COLO829 (cell line): ENCODE measurements at places on chromosomes 6 and 20.

- no peak for DNase-seq
Measured at GRCh38 chr20:1845163-1845523, 50.1 kb upstream of the SIRPA start.

- DNase-seq, result no peak
Measured at GRCh38 chr20:47612670-47613069, 111.0 kb downstream of the NCOA3 start.

- no peak for DNase-seq
Measured at GRCh38 chr6:38151580-38152500, 332.3 kb downstream of the ZFAND3 start.

GRCh38 chr20:17614812-17615644 lies 45.2 kb downstream of the DSTN start:
- no peak for DNase-seq

DNA sequence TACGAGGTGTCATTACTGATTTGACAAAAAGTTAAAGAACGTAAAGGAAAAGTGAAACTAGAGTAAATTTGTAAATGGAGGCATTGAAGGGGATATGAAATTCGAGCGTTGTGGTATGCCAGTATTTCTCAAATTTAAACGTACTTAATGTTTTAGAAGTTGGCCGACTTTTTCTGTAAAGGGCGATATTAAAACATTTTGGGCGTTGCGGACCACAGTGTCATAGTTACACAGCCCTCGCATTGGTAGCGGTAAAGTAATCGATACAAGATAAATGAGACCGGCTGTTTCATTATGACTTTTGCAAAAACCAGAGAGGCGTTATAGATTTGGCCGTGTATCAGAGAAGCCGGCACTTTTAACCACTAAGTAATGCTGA lies 39.6 kb downstream of the OR2B2 start:
- DNase-seq, result no peak

GRCh38 chr6:82066991-82067411 lies 180.5 kb downstream of the IBTK start:
- DNase-seq, result no peak

- DNase-seq, result no peak
Measured at GRCh38 chr6:89966228-89966544, 71.9 kb downstream of the GJA10 start.

GRCh38 chr20:37649017-37649416 lies 44.8 kb upstream of the CTNNBL1 start:
- no peak for DNase-seq

DNA sequence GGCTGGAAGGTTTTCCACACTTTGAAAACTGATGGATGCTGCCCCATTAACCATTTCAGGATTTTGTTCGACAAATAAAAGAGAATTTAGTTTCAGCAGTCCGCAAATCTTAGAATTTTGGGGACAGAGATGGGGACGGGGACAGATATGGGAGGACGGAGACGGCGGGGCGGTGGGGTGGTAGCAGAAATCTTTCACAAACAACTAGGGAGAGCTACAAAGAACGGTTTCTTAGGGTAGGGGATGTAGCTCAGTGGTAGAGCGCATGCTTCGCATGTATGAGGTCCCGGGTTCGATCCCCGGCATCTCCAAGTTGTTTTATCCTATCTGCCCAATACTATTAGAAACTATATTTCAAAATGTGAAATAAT lies 15.1 kb downstream of the HMGN4 start:
- peak; percentile 61 for DNase-seq

GRCh38 chr6:27241443-27241842 lies 6.1 kb upstream of the PRSS16 start:
- no peak for DNase-seq

DNA sequence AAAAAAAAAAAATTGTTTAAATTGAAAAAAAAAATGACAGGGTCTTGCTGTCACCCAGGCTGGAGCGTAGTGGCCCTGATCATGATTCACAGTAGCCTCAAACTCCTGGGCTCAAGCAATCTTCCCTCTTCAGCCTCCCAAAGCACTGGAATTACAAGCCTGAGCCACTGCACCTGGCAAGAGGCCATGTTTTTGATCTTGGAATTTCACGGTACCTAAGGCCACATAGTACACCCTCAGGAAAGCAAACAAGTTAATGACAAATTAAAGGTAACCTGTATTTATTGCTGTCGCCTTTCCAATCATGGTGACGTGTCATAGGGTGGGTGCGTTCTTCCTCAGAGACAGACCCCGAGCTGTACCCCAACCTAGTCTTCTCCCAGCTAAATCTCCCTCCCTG lies 79.2 kb downstream of the LINC00237 start:
- no peak for DNase-seq

DNA sequence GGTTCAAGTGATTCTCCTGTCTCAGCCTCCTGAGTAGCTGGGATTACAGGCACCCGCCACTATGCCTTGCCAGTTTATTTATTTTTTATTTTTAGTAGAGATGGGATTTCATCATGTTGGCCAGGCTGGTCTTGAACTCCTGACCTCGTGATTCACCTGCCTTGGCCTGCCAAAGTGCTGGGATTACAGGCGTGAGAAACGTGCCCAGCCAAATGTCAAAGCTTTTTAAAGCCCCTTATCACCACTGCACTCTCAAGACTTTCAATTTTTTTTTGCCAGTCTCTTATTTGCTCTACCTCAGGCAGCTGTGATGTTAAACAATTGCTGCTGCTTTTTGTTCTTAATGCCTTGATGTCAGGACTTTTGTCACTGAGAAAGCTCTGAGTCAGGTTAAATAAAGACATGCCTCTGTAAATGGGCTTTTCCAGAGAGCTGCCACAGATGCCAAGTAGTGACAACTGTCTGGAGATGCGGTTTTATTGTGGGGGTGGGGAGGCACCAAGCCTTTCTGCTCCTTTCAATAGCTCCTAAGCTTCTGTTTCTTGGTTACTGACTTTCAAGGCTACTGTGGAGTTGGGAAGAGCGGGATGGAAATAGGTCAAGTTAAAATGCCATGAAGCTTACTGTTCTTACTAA lies 29.2 kb downstream of the RSPH3 start:
- no peak for DNase-seq

DNA sequence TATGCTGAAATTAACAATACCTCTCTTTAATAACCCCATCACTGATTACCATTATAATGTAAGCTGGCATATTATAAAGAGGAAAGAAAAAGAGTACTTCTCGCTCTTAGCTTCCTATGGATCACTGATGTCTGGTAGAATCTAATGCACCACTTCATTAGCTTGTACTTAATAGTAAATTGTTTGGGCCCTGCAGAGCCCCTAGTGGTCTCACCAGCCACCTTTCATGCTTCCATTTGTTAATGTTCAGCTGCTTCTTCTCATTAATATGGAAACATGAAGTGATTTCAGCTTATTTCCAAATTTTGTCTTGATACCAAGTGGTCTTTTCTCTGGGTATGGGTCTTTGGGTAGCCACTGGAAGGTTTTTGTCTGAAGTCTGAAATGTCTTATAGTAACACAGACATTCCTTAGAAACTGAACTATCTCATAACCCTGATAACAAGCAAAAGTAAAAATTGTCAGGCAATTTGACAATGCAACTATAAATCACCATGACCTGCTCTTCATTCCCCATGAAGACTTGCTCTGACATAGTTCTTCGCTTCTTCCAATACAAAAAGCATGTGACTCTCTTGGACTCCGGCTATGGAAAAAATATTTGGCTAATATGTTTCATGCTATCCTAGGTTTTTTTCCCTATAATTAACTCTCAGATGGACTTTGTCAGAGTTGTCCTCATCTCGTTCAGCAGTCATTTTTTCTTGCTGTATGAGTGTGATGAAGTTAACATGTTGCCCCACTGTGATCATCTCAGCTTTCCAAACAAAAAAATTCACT lies 395.8 kb upstream of the MARCKS start:
- no peak for DNase-seq

- DNase-seq, result no peak
Measured at GRCh38 chr20:63519668-63520503, 679 bp upstream of the PPDPF start.

DNA sequence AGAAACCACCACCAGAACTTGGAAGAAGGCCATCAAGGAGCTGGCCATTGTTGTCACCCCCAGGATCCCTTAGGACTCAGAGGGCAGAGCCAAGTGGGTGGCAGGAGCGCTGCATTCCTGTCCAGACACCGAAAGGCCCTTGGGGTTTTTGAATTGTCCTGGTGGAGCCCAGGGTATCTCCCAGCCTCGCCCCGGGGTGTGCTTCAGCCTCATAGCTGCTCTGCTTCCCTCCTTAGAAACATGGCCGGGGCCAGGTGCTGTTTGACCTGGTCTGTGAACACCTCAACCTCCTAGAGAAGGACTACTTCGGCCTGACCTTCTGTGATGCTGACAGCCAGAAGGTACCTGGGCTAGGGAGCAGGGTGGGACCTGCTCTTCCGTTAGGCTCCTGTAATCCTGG lies 23.2 kb downstream of the EPB41L1 start:
- DNase-seq, result no peak

DNA sequence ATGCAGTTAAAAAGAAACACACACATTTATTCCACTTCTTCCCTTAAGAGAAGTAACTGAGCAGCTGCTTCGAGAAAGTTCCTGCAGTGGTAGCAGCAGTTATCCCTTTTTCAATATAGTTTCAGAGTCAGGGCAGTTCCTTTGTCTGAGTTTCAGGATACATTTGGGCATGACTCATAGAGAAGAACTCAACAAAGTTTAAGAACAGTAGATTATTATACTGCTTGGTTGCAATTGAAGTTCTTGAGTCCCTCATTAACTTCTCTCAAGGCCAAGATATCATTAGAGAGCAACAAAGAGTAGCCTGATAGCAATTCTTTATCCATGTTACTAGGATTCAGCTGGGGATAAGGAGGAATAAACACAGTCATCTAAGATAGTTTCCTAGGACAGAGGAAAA lies 54.4 kb downstream of the TPD52L1 start:
- peak; percentile 62 for DNase-seq

- DNase-seq, result peak; percentile 11
Measured at GRCh38 chr6:45132059-45132458, 196.1 kb upstream of the RUNX2 start.

DNA sequence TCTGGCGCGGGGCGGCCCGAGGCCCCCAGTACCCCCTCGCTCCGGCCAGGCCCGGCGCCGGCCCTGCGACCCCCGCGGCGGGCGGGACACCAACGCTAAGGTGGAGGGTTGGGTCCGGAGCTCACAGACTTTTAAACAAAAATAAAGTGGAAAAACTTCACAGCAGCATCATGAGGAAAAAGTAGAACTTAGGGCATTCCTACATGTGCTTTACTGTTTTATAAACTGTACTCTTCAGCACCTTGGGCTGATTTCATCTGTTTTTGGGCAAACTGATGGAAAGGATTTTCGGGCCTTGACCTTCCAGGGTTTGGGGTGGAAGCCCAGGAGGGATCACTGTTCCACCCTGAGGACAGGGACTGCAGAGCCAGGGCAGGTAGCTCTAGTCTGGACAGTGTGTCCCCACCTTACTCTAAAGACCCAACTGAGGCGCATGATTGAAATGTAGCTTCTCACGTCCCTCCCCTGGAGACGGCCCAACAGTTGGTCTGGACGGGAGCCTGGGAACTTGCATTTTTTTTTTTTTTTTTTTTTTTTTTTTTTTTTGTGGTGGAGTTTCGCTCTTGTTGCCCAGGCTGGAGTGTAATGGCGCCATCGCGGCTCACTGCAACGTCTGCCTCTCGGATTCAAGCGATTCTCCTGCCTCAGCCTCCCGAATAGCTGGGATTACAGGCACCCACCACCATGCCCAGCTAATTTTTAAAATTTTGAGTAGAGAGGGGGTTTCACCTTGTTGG lies 740 bp downstream of the NELFCD start:
- no peak for DNase-seq

DNA sequence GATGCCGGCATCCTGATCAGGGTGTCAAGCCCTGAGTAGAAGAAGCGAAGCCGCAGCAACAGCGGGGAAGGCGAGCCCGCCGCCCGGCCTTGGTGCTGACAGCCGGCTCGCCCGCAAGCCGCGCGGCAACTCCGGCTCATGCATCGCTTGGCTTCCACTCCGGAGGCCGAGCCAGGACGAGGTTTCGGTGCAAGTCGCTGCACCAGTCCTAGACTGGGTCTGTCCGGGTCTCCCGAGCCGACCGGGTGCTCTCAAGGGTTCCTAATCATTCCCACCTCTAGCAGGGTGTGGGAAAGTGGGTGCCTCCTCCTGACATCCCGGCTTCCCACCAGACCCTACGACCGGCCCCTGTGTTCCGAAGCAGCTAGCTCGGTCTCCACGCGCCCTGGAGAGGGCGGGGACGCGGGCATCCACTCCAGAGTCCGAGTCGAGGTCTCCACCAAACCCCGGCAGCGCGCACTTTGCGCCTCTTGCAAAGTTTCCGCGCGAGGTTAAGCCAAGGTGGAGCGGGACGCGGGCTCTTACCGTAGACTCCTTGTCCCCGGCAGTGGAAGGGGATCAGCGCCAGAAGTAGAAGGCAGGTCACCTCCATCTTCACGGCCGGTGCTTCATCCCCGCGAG lies 1.4 kb downstream of the MDGA1 start:
- DNase-seq, result no peak

DNA sequence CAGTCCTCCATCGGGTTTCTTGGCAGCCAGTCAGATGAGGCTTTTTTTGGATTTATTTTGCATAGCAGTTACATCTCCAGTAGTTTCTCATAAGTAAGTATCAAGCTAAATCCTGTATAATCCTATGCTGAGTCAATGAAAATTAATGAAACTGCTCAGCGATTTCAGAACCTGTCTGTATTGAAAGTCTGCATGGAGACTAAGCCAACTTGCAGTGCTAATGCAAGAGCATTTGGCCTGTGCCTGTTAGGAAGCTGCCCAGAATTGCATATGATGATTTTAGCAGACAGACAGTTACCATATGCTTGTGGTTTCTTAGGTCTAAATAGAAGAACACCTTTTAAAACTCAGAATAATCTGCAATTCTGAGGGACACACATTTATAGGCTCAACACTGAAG lies 25.2 kb upstream of the LRRN4 start:
- no peak for DNase-seq

GRCh38 chr6:158640519-158640918 lies 4.0 kb downstream of the DYNLT1 start:
- DNase-seq, result no peak

DNA sequence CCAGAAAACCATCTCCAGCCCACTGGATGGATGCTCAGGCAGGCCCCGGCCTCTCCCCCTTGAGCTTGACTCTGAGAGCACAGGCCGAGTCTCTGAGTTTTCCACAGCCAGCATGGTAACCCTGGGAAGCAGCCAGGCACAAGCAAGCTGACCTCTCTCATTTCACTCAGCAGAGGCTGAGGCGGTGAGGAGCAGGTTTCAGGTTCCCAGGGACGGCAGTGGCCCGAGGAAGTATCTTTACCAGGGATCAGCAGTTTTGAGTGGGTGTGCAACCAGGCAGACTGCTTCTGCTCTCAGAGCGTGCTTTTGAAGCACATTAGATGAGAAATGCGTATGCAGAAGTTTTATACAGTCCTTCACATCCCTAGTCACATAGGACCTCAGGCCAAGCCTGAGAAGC lies 12.6 kb downstream of the HCK start:
- DNase-seq, result no peak

DNA sequence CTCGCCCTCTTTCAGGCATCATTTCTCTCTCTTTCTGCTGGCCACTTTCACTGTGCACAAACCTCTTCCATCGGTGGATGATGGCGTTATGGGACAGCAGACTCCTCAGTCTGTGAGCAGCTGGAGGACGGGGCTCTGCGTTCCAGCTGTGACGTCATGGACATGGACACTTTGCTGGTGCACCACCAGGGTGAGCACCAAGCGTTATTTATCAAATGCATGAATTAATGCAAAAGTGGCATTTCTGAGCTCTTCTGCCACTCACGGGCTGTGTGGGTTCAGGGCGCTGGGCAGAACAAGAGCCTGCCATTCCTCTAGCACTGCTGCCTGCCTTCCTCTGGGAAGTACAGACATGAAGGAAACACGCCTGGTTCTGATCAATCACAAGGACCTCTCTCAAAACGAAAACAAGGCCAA lies 82.9 kb upstream of the MPC1 start:
- peak; percentile 40 for DNase-seq
